ENCODE measurements at places on chromosomes 6 and 20.

GRCh38 chr20:24955045-24955444, 6.0 kb downstream of the CST7 start:
- no peak for DNase-seq

GRCh38 chr6:25555188-25555587, 96.8 kb upstream of the SCGN start:
- no peak for DNase-seq

DNA sequence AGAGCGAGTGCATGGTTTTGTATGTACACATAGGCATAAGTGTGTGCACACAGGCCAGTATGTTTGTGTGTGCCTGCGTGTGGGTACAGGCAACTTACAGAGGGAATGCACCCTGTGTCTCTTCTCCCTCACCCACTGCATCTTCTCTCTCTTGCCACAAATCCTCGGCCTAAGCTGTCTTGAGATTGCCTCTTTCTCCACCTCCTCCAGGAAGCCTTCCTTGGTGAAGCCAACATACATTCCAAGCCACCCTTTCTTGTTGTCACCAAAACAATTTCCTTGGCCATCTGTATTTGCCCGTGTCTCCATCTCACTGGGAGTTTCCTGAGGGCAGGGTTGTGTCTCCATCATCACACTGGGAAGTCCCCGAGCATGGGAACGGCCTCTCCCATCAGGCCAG, 29.8 kb upstream of the MLN start:
- DNase-seq, result no peak

GRCh38 chr20:19382386-19383340, 170.2 kb downstream of the SLC24A3 start:
- no peak for DNase-seq

GRCh38 chr6:112592159-112592558, 245.0 kb downstream of the RFPL4B start:
- no peak for DNase-seq

DNA sequence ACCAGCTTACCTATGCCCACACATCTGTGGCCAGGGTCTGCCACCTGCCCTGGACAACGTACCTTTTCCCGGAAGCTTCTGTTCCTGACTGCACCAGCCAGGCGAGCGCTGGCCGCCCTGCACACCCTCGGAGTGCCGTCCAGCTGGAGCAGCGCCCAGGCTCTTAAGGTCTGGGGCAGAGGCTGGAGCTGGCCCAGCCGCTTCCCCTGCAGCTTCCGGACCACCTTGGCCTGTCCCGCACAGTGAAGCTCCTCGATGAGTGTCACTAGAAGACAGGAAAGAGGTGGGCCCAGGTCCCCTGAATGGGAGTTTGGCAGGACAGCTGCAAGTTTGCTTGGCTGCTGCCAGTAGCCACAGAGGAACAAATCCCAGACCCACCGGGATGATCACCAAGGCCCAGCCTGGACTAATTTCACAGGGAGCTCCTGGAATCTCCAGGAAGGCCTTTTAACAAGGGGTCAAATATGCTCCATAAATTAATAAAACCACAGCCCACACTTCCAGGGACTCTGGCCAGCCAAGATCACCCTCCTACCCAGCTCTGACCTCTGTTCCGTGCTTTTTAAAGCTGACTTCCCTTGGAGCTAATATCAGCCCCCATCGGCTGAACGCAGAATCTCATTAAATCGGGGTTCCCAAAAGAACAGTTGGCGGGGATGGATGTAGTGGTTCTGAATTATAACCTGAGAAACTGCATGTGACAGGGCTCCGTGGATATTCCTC, 82.3 kb downstream of the PTPN1 start:
- no peak for DNase-seq

DNA sequence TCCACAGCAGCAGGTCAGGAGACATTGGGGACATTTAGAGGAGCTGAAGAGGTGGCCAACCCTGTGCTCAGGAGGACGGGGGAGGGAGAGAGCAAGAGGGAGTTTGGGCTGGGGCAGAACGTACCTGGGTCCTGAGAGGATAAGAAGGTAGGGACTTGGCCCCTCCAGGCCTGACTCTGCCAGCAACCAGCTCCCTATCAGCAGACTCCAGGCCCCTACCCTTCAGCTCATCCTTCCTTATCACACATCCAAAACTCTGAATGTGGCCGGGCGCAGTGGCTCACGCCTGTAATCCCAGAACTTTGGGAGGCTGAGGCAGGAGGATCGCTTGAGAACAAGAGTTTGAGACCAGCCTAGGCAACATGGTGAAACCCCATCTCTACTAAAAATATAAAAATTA, 5.0 kb downstream of the STMN3 start:
- no peak for DNase-seq

- no peak for DNase-seq
Observed at GRCh38 chr20:50523552-50524167, 13.5 kb downstream of the PTPN1 start.

DNA sequence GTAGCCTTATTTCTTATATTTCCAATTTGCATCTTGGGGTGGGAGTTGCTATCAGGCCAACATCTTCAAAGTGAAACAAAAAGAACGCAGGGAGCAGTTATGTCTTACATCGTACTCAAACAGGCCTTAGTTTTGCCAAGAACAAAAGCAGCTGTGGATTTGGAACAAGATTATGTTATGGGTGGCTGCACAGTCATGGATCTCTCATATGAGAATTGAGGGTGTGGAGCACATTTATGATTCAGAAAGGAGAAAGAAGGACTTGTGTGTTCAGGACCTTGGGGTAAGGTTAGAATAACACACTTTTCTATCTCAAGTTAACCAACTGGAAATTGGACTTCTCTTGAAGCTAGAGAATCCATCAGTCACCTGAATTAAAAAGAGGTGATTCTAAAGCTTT, 259.9 kb downstream of the FOXA2 start:
- no peak for DNase-seq

DNA sequence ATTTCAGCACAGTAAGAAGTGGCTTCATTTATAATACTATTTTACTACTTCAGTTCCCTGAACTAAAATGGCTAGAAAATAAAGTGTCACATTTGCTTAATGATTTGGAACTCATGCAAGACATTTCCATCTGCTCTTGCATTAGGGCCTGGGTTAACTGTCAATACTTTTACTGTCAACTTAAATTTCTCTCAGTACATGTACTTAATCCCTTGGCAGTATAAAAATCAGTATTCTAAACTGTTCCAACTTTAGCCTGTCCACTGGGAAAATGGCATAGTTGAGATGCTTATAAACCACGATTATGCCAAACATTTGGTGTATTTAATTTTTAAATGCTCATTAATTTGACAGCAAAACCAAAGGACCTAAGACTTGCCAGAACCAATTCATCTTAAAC, 154.5 kb downstream of the ASCC3 start:
- no peak for DNase-seq

DNA sequence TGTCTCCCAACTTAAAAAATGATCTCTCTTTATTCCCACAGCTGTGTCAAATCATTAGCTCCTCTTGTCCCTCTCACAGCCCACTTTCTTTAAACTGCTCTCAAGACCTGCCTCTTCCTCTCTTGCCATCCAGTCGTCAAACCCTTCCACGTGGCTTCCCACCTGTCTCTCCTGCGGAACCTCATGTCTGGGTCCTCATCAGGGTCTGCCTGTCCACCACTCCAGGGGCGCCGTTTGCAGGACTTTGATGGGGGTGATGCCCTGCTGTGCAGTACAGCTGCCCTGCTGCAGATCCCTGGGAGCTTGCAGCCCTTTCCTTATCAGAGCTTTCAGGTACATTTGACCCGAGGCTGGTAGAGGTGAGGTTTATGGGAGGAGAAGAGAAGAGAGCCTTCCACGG, 114.8 kb downstream of the DHX35 start:
- DNase-seq, result no peak

- DNase-seq, result no peak
Observed at GRCh38 chr6:19754686-19755085, 82.5 kb upstream of the ID4 start.

GRCh38 chr6:104320896-104321295, 538.8 kb downstream of the HACE1 start:
- DNase-seq, result no peak

- no peak for DNase-seq
Observed at GRCh38 chr6:25056130-25056529, 120.4 kb upstream of the RIPOR2 start.

DNA sequence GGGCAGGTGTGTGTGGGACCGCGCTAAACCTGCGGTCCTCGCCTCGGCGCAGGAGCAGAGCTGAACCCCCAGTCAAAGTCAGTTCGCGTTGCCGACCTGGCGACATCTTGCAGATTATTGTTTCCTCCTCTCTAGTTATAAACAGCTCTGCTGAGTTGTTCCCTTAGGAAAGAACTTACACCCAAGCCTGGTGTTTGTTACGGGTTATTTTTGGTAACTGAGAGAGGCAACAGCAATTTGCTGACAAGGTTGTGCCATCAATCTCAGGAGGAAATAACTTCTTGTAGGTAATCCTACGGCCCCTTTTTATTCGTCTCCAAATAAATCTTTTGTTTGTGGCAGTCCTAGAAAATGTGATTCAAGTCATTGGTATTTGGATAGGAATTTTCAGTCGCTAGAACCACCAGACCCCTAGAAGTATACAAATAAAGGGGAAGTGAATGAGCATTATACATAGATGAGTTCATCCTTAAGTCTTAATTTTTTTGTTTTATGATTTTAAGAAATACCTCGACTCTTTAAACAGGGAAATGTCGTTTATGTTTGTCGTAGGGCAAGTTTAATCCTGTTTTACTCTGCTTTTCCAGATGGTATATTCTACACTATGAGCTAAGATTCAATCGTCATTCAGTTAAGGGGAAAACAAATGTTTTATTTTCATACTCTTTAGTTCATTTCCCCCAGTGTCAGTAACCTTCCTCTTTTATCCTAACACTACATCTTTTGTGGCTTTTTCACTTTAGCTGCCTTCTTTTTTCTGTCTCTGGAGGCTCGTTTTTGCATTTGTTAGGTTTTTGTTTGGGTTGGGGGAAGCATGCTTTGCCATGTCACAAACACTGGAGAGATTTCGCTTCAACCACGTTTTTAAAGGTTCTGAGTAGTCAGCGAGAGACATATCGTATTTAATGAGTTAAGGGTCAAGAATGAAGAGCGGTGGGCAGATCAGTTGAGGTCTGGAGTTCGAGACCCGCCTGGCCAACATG, 1.2 kb downstream of the PM20D2 start:
- no peak for DNase-seq

GRCh38 chr6:156886409-156886808, 109.2 kb downstream of the ARID1B start:
- no peak for DNase-seq

All from type B pancreatic cell (in vitro differentiated cells).